Placental pericyte (primary cell): ENCODE measurements at places on chromosomes 3 and 15. TPM values are rescaled to one million over a fixed set of nuclear protein-coding genes. Genes with fewer than 3 reads are reported as not detected.

SPATA12 gene
- not detected in 2 replicates for total RNA-seq

CSPG4 gene
- total RNA-seq: 15.3 and 83.2 TPM in 2 replicates

COL6A5 gene
- under 0.01 and 0.14 TPM in 2 replicates for total RNA-seq

CKMT1B gene
- total RNA-seq: not detected in 2 replicates

SPTBN5 gene
- total RNA-seq: 0.44 and 2.4 TPM in 2 replicates

SMAD3 gene
- 70.0 and 94.9 TPM in 2 replicates for total RNA-seq

YEATS2 gene
- total RNA-seq: 21.0 and 35.4 TPM in 2 replicates

CHL1 gene
- not detected in 2 replicates for total RNA-seq

ABHD6 gene
- total RNA-seq: 7.4 and 10.5 TPM in 2 replicates

CD200R1 gene
- total RNA-seq: 0.14 TPM in 1 of 2 replicates, not detected in the other

CHDH gene
- total RNA-seq: 0.29 TPM in 1 of 2 replicates, not detected in the other

GOLGA8T gene
- total RNA-seq: not detected in 2 replicates

KCNH8 gene
- total RNA-seq: not detected in 2 replicates

ACOX2 gene
- total RNA-seq: 4.2 and 5.9 TPM in 2 replicates
